Naive thymus-derived CD4-positive, alpha-beta T cell (primary cell): ENCODE measurements at places on chromosomes 1 and 21. TPM values are rescaled to one million over a fixed set of nuclear protein-coding genes. Genes with fewer than 3 reads are reported as not detected.
A peak's percentile ranks its signal among the peaks of the same experiment; 100 is the strongest.

Gene RIPPLY3
- total RNA-seq: not detected

Gene FCRLB
- total RNA-seq: 1.5 TPM

Gene TNFRSF1B
- 60.3 TPM for total RNA-seq

DNA sequence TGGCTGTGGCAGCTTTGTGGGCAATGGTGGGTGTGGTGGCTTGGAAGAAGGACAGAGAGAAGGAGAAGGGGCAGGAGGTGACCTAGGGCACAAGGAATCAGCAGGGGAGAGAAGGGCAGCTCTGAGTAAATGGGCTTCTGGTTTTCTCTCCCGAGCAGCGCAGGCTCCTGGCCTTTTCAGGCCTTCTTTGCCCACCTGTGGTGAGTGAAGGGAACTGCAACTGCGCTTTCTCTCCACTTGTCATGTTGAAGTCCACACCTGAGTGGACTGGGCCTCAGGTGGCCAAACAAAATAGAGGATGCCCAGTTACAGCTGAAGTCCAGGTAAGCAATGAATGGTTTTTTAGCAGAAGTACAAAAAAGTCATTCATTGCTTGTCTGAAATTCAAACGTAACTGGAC lies 29.4 kb upstream of the KCNA10 start:
- H3K27me3 ChIP-seq: no peaks in the 10 kb centered on the region
- no peak for DNase-seq
- H3K4me1 ChIP-seq: no peaks in the 10 kb centered on the region
- H3K36me3 ChIP-seq: no peaks in the 10 kb centered on the region
- no peak overlapping the region for H3K27ac ChIP-seq

DNA sequence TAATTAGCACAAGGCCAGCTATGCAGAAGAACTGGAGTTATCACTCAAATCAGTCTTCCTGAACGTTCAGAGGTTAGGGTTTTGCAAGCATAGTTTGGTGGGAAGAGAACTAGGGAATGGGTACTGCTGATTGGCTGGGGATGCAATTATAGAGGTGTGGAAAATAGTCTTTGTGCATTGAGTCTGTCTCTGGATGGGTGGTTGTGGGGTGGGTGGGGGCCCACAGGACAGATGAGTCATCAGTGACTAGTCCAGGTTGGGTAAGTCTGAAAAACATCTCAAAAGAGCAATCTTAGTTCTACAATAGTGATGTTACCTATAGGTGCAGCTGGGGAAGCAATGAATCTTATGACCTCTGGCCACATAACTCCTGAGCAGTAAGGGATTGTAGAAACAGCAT lies 89.7 kb upstream of the HMCN1 start:
- no peaks in the 10 kb centered on the region for H3K27me3 ChIP-seq
- H3K4me1 ChIP-seq: peaks cover 3% of the 10 kb centered on the region
- no peak overlapping the region for H3K4me3 ChIP-seq
- no peak for DNase-seq
- no peaks in the 10 kb centered on the region for H3K36me3 ChIP-seq

DNA sequence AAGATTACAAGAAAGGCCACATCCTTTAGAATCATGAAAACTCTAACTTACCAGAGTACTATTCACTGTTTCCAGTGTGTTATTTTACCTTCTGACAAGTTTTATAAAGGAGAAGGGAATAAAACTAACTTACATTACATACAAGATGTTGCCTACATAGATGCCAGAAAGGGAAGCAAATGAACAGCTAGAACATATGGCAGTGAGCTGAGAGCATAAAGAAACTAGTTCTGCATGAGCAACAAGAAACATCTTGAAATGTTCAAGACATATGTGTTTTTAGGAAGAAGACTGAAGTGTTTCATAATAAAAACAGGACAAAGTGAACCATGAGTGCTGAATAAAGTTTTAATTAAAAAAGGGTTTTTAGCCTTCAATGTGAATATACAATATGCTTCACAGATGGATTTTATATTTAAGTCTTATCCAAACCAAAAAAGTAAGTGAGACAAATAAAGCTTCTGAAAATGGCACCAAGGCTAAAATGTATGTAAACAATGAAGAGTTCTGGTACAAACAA lies 39.4 kb downstream of the SLC5A9 start:
- no peak overlapping the region for H3K27ac ChIP-seq
- no peak for DNase-seq
- no peaks in the 10 kb centered on the region for H3K36me3 ChIP-seq
- H3K4me3 ChIP-seq: no peak overlapping the region

- H3K4me1 ChIP-seq: no peaks in the 10 kb centered on the region
- H3K27ac ChIP-seq: no peak overlapping the region
- H3K36me3 ChIP-seq: no peaks in the 10 kb centered on the region
- DNase-seq: no peak
- no peaks in the 10 kb centered on the region for H3K27me3 ChIP-seq
Observed at GRCh38 chr1:166738873-166739272, 100.4 kb upstream of the POGK start.

Gene DIRAS3
- total RNA-seq: not detected

Gene SORT1
- 3.2 and 4.6 TPM in 2 replicates for total RNA-seq

Gene CEP350
- total RNA-seq: 64.4 and 66.1 TPM in 2 replicates

DNA sequence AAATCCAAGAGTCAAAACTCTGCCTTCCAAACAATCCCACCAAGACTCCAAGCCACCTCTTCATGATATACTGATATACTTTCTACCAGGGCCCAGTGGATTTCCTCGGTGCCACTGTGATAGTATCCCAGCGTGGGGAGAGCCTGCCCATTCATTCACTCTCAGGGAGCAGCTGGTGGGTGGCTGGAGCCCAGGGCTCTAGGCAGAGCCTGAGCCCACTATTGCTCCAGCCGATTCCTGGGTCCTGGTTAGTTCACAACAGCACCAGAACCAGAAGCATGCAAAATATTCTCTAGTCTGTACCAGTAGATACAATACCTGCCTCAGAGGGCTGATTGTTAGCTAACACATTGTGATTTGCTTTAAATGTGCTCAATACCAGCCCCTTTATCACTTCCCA lies 831 bp downstream of the CSRP1 start:
- peaks cover 20% of the 10 kb centered on the region for H3K4me1 ChIP-seq
- H3K27ac ChIP-seq: peak overlapping the region; percentile 74
- no peak for DNase-seq
- peak overlapping the region; percentile 87 for H3K4me3 ChIP-seq

GRCh38 chr1:112396653-112397471 lies 848 bp downstream of the CTTNBP2NL start:
- peak overlapping the region; percentile 91 for H3K4me3 ChIP-seq
- no peaks in the 10 kb centered on the region for H3K27me3 ChIP-seq
- H3K36me3 ChIP-seq: no peaks in the 10 kb centered on the region
- peaks cover 14% of the 10 kb centered on the region for H3K4me1 ChIP-seq
- DNase-seq: no peak

Gene KPRP
- total RNA-seq: not detected

GRCh38 chr1:24699628-24700027 lies 45.6 kb upstream of the CLIC4 start:
- H3K4me3 ChIP-seq: no peak overlapping the region
- H3K4me1 ChIP-seq: no peaks in the 10 kb centered on the region
- no peaks in the 10 kb centered on the region for H3K36me3 ChIP-seq
- no peak for DNase-seq
- no peaks in the 10 kb centered on the region for H3K27me3 ChIP-seq

GRCh38 chr1:93566227-93566626 lies 115.4 kb downstream of the BCAR3 start:
- no peak overlapping the region for H3K4me3 ChIP-seq
- no peak for DNase-seq
- H3K27me3 ChIP-seq: no peaks in the 10 kb centered on the region
- no peaks in the 10 kb centered on the region for H3K4me1 ChIP-seq
- H3K36me3 ChIP-seq: no peaks in the 10 kb centered on the region

DNA sequence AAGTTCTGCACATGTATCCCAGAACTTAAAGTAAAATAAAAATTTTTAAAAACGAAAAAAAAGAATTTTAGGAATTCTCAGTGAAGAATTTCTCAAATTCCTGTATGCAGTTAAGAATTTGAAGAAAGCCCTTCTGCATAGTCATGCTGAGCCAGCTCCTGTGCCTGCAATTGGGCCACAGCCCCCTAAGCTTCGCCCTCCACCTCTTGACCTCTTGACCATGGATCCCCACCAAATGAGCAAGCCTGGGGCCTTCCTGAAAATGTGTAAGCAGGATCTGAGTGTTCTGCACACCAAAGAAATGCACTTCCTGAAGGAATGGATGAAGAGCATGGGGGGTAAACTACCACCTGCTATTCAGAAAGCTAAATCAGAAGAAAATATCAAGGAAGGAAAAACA lies 52.0 kb downstream of the NBPF6 start:
- H3K4me1 ChIP-seq: peaks cover 25% of the 10 kb centered on the region
- H3K4me3 ChIP-seq: no peak overlapping the region
- no peak for DNase-seq
- H3K27me3 ChIP-seq: no peaks in the 10 kb centered on the region
- no peaks in the 10 kb centered on the region for H3K36me3 ChIP-seq

GRCh38 chr1:61568460-61569302 lies 156.3 kb downstream of the TM2D1 start:
- no peak overlapping the region for H3K4me3 ChIP-seq
- H3K36me3 ChIP-seq: no peaks in the 10 kb centered on the region
- H3K27ac ChIP-seq: no peak overlapping the region
- DNase-seq: no peak
- H3K27me3 ChIP-seq: no peaks in the 10 kb centered on the region
- no peaks in the 10 kb centered on the region for H3K4me1 ChIP-seq

- no peaks in the 10 kb centered on the region for H3K27me3 ChIP-seq
- H3K4me3 ChIP-seq: peak overlapping the region; percentile 87
- peak overlapping the region; percentile 86 for H3K27ac ChIP-seq
- no peak for DNase-seq
Observed at GRCh38 chr1:21289127-21289526, 1.1 kb downstream of the ECE1 start.

- no peak overlapping the region for H3K4me3 ChIP-seq
- peaks cover 83% of the 10 kb centered on the region for H3K36me3 ChIP-seq
- no peak for DNase-seq
- H3K4me1 ChIP-seq: no peaks in the 10 kb centered on the region
- no peaks in the 10 kb centered on the region for H3K27me3 ChIP-seq
- no peak overlapping the region for H3K27ac ChIP-seq
Observed at GRCh38 chr1:11828511-11828910, 19.1 kb downstream of the NPPA start.

DNA sequence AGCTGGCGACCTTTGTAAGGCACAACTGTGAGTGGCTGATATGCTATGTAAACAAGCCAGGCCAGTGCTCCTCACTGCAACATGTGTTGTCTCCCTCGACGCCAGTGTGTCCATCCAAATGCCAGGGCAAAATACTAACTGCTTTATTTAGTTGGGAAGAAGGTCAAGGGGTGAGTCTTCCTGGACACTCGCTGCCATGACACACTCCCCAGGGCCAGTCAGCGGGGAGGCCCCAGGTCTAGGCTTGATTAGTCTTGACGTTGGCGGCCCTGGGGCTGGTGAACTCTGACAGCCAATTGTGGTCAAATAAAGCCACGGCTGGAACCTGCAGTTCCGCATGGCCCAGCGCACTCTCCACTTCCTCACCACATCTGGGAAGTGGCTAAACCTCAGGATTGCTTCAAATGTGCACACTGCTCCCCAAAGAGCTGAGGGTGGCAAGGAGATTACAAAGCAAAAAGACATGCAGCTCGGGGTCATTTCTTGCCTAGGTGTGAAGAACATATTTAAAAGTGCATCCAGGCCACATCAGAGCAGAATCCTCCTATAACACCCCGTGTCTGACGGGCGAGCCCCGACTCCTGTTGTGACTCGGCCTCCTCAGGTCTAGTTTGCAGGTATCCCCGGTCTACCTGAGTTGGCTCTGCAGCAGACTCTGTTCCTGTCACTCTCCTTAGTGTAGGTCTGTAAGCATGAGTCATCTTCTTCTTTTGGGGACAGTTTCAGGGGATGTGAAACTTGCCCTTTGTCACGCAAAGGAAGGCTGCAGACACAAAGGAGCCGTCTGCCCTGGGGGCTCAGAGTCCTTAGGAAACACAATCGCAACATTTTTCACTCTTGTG lies 183.5 kb downstream of the RUNX1 start:
- no peak overlapping the region for H3K4me3 ChIP-seq
- no peaks in the 10 kb centered on the region for H3K4me1 ChIP-seq
- no peak overlapping the region for H3K27ac ChIP-seq
- no peaks in the 10 kb centered on the region for H3K27me3 ChIP-seq
- peaks cover 92% of the 10 kb centered on the region for H3K36me3 ChIP-seq
- DNase-seq: no peak

GRCh38 chr21:30620080-30620479 lies 347 bp upstream of the KRTAP20-4 start:
- H3K27me3 ChIP-seq: no peaks in the 10 kb centered on the region
- H3K4me1 ChIP-seq: no peaks in the 10 kb centered on the region
- DNase-seq: no peak
- H3K36me3 ChIP-seq: no peaks in the 10 kb centered on the region
- no peak overlapping the region for H3K27ac ChIP-seq

DNA sequence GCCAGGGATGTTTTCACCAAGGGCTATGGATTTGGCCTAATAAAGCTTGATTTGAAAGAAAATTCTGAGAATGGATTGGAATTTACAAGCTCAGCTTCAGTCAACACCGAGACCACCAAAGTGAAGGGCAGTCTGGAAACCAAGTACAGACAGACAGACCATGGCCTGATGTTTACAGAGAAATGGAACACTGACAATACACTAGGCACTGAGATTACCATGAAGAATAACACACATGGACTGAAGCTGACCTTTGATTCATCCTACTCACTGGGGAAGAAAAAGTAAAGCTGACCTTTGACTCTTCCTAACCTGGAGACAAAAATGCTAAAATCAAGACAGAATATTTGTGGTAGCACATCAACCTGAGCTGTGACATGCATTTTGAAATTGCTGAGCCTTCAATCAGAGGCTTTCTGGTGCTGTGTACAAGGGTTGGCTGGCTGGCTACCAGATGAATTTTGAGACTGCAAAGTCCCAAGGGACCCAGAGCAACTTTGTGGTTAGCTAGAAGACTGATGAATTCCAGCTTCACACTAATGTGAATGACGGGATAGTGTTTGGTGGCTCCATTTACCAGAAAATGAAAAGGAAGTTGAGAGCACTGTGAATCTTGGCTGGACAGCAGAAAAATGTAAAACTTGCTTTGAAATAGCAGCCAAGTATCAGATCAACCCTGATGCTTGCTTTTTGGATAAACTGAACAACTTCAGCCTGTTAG lies 190.4 kb upstream of the KCTD3 start:
- no peaks in the 10 kb centered on the region for H3K36me3 ChIP-seq
- no peak for DNase-seq
- H3K4me3 ChIP-seq: no peak overlapping the region
- H3K27me3 ChIP-seq: no peaks in the 10 kb centered on the region

DNA sequence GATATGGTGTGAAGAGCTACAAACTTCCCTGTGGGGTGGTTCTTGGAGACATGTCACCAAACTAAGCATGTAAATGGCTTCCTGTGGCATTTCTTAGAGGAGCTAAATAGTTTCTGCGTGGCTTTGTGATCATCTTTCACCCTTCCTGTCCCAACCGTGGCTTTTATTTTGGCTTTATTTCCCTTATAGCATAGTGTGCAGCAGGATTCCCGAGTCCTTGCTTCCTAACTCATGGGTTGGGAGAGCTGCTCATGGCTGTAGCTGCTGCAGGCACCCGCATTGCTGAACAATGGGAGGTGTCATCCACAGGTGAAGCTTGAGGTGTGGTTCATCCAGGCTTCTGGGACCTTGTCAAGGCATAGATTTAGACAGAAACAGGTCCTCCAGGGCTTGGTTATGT lies 192.0 kb downstream of the SDCCAG8 start:
- DNase-seq: no peak
- H3K36me3 ChIP-seq: no peaks in the 10 kb centered on the region
- no peak overlapping the region for H3K4me3 ChIP-seq
- H3K4me1 ChIP-seq: no peaks in the 10 kb centered on the region
- H3K27ac ChIP-seq: no peak overlapping the region

- no peak overlapping the region for H3K27ac ChIP-seq
- DNase-seq: no peak
- peaks cover 58% of the 10 kb centered on the region for H3K36me3 ChIP-seq
- no peaks in the 10 kb centered on the region for H3K4me1 ChIP-seq
- H3K27me3 ChIP-seq: no peaks in the 10 kb centered on the region
- no peak overlapping the region for H3K4me3 ChIP-seq
Observed at GRCh38 chr1:100510451-100510850, 27.5 kb upstream of the GPR88 start.
